GM12891 (cell line): ENCODE measurements at places on chromosomes 1 and 21.

DNA sequence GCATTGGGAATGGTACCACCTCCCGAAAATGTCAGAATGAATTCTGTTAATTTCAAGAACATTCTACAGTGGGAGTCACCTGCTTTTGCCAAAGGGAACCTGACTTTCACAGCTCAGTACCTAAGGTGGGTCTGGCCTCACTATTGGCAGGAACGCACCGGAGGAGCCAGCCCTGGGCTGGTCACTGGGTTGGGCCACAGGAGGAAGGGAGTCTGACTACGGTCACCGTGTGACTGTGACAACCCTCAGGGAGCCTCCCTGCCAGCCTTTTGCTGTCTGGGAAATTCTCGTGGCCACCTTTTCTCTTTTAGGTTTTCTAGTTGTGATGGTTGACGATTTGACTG is 2.2 kb downstream of the IL10RB start:
- no peak for DNase-seq

GRCh38 chr1:212040629-212041412 is 5.3 kb downstream of the DTL start:
- no peak for DNase-seq

- no peak for DNase-seq
Observed at GRCh38 chr1:207027206-207027777, 5.3 kb downstream of the C1orf116 start.

GRCh38 chr1:205298191-205298994 is 23.2 kb downstream of the NUAK2 start:
- DNase-seq: no peak

GRCh38 chr1:24724345-24725208 is 20.7 kb upstream of the CLIC4 start:
- DNase-seq: no peak
